ENCODE measurements at places on chromosomes 5 and 9.
A peak's percentile ranks its signal among the peaks of the same experiment; 100 is the strongest.

- DNase-seq, result peak; percentile 89
These were observed 238.8 kb downstream of the ARHGAP26 start for GRCh38 chr5:143008809-143009521.

DNA sequence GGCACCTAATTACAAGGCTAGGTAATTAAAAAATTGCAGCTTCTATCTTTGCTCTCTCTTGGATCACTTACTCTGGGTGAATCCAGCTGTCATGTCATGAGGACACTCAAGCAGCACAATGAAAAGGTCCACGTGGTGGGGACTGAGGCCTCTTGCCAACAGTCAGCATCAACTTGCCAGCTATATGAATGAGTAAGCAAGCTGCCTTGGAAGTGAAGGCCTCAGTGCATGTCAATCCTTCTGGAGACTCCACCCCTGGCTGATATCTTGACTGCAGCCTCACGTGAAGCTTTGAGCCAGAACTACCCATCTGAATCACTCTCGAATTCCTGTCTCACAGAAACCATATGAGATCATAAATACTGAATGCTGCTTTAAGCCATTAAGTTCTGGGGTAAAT, 140.5 kb downstream of the SNX18 start:
- DNase-seq, result peak; percentile 63

DNA sequence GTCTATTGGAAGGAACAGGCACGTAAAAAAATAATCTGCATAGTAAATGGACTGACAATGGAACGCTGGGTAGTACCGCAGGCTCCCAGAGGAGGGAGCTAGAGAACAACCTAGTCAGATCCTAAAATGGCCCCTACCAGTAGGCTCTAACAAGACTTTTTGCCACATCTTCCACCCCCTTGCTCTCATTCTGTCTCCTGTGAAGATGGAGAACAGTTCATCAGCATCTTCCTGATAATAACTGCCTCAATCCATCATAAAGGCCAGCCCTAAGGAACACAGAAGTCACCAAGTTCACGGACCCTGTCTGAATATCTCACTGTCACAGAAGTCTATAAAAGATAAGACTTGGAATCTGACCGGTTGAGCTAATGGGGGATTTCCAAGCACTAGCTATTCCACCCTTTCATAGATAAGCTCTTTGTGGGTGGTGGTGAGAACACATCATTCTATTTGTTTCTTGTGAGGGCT, 133.4 kb downstream of the SLC1A3 start:
- peak; percentile 46 for DNase-seq

- no peak for DNase-seq
These were observed 87.7 kb downstream of the ANGPTL2 start for GRCh38 chr9:127034691-127035090.

DNA sequence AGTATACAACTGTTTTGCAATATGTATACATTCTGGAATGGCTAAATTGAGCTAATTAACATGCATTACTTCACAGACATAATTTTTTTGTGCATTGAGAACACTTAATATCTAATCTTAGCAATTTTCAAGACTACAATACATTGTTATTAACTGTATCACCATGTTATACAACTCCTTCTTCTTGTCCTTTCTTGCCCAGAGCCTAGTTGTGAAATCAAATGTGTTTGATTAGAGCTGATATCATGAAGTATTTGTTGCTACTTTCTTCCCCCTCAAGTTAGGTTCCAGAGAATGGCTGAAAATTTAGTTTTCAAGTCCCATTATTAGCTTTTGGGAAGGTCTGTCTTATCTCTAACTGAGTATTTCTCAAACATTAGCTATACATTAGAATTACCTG, 607.8 kb downstream of the PSAT1 start:
- DNase-seq, result no peak

- DNase-seq, result no peak
These were observed 842 bp downstream of the TMED7 start for GRCh38 chr5:115624994-115625393.

GRCh38 chr5:160697281-160697680, 154.7 kb downstream of the ATP10B start:
- no peak for DNase-seq

- DNase-seq, result no peak
These were observed 378.2 kb downstream of the FAM170A start for GRCh38 chr5:120007598-120007997.

GRCh38 chr5:157670662-157671591, at the start of gene C5orf52:
C5orf52 (plus strand) TSS chr5:157671533; CDS start chr5:157671615, 82 bp downstream.
- DNase-seq, result peak; percentile 46

DNA sequence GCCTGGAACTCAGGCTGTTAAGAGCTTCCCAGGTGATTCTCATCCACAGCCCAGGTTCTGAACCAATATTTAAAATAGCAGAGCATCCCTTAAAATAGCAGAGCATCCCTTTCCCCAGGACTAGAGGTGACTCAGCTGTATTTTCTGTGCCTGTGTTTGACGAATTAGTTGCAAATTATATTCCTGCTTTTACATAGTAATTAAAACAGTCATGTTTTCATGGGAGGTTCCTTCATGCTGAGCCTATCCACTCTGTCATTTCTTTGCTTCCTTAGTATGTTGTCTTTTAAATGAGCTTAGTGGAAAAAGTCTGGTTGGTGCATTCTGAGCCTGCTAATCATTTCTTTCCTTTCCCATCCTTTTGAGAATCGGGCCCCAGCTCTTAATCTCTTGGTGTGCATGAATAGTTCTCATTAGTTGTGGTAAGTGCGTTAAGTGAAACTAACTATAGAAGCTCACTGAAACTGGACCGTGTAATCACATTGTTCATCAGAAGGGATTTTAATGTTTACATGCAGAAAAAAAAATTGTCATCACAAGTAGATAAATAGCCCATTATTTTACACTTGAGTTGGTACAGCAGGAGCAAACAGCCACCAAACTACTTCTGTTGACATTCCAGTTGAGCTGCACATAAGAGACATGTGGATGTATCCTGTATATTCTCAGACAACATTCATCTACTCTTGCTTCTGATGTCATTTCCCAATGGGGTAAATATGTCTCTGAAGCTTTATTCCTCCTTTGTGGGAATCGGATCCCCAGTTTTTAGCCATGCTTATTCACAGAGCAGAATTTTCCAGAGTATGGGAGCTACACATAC, 596.9 kb upstream of the WWC1 start:
- no peak for DNase-seq

DNA sequence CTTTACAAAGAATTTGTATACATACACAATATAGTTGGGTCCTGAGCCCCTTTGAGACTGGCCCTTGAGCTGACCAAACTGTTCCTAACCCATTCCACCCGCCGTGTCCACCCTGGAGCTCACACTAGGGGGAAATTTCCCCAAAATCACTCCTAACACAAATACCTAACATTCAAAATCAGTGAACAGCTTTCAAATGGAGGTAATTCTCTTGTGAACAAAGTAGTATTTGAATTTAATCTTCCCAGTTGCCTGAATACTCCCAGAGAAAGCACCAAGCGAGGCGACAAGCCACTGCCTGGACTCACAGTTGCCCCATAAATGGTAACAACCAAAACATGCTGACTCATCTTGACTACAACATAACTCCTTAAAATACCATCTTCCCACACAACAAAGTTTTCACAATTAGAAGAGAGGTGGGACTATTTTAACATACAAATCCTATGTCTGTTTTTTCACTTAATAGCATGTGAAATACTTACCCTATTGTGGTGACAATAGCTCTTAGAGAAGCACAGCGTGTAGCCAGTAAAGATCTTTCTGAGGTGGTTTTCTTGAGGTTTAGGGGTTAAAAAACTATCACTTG, 31.7 kb upstream of the SCAMP1 start:
- DNase-seq, result peak; percentile 23

DNA sequence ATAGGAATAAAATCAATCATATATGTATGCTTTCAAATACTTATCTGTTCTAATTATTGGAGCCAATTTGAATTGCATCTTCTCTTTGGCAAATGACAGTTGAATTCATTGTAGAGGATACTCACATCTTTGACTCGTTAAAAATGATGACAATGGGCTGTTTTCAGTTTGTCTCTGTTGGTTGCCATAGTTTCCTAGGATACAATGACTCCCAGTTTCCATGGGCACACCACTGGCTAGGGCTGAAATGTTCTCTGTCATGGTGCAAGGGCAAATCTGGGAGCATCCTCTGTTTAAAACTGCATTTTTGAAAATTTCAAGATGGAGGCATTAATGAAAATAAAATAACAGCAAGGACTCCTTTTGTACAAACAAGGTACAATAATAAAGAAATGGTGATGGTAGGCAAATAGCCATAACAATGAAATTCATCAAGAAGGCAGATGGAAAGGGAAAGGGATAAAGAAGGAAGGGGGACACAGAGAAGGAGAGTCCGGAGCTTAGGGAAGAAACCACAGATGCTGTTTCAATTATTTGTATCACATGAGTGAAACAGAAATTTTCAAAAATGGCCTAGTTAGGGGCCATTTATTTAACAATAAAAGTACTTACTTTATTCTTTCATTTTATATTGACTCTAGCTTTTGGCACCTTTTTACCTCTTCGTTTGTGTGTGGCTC, 378.8 kb upstream of the SEMA6A start:
- DNase-seq, result no peak

DNA sequence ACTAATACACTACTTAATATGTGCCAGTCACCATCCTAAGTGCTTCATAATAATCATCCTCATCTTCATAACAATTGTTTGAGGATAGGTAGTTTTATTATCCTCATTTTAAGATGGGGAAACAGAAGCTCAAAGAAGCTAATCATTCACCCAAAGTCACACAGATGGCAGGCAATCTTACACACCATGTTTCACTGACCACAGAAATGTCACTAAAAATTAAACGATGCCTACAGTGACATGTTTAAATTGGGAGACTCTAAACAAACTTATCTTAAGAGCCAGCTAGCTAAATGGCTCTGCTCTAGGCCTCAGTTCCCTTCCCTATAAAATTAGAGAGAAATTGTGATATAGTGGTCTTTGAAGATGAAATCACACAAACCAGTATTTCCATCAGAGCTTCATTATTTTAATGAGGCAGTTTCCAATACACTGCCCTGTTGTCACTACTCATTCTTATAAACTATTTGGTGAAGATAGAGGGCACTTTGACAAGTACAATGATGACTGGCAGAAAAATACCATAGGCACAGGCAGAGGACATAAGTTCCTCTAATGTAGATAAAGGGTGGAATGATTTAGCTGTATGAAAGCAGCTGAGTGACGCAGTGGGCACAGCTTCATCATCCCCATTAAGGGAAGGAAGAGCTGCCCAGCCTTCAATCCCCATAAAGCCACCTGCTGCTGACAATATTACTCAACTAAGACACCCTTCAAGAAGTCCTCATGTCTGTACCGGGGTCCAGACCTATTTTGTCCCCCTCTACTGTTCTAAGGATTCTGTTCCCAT, 224.1 kb downstream of the ACTL7B start:
- no peak for DNase-seq

GRCh38 chr5:72160959-72161358, 53.7 kb downstream of the MAP1B start:
- peak; percentile 66 for DNase-seq

- no peak for DNase-seq
These were observed 17.6 kb downstream of the FLT4 start for GRCh38 chr5:180631549-180632383.

- DNase-seq, result no peak
These were observed 50.9 kb upstream of the C5orf58 start for GRCh38 chr5:170181902-170182301.

DNA sequence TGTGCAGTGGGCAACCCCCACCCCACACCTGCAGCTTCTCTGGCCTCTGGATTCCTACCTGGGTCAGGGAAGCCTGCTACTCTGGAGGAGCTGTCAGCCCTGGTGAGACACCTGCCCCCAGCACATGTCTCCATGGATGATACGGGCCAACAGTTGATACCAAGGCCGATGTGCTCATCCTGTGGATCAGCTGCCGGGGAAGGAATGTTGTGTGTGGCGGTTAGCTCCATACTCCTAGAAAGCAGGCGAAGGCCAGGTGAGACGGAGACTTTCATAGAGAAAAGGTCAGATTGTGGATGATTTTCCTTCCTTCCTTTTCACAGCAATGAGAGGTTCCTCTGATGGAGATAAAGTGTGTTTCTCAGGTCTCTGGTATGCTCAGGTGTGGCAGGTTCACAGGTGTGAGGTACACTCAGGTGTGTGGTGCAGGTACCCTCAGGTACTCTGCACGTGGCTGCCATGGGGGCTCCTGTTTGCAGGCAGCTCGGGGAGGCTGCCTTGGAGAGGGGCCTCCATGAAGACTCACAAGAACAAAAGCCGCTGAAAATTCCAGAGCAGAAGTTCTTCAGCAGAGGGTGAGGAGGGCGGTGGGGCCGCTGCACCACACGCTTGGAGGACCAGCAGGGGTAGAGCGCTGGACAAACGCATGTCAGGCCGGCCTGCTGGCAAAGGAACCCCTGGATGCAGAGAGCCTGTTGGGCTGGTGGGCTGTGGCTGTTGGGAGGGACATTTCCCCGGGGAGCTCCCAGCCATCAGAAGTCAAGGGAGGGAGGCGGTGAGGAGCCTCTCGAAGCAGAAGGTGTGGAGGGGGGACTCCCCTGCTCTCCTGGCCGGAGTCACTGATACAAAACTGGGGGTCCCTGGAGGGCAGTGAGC, 5.1 kb upstream of the AHRR start:
- no peak for DNase-seq

DNA sequence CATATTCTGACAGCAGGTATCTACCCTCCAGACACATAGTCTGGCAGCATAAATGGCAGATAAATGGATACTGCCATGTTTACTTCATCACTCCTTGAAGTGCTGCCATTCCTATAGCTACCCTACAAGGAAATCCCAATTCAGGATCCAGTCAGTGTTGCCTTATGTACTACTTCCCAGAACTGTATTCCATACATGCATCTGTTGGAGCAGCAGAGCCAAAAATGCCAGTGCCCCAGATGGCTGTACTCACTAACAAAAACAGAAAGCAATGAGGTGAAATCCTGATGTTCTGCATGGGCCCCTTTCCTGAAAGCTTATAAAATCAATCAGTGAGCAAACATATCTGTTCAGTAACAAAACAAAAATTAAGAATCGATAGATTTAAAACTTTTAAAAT, 490.0 kb upstream of the COX7C start:
- no peak for DNase-seq

DNA sequence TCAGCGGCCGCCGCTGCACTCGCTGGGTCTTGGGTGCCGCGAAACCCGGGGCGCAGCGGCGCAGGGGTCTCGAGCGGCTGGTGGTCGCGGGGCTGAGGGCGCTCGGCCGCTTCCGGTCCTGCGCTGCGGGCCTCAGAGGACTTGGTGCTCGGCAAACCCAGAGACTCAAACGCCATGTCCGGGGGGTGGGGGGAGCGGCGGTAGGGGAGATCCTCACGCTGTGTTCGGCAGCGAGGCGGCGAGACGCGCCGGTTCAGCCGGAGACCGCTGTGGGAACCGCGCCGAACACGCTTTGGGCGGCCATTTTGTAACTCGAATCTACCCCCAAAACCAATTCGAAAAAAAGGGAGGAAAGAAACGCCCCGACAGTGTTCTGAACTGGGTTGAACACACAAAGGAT, 317.5 kb upstream of the CDH18 start:
- no peak for DNase-seq

DNA sequence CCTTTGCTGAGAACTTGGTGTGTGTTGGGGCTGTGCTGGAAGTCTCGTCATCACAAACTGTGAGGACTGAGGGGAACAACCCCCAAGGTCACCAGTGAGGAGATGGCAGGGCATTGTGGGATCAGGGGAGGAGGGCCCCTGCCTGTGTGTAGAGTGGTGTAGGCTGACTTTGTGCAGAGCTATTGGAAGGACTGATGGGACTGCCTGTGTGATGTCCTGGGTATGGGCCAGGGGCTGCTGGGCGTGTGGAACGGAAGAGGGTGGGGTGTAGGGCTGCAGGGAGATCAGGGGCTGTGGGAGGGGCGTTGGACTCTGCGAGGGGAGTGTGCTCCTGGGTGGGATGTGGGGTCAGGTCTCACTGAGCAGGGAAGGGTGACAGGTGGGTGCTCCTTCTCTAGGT, 3.6 kb downstream of the WNK2 start:
- no peak for DNase-seq

Measured in fibroblast of skin of abdomen (primary cell).